ENCODE measurements at places on chromosomes 11 and 22.
A peak's percentile ranks its signal among the peaks of the same experiment; 100 is the strongest.

DNA sequence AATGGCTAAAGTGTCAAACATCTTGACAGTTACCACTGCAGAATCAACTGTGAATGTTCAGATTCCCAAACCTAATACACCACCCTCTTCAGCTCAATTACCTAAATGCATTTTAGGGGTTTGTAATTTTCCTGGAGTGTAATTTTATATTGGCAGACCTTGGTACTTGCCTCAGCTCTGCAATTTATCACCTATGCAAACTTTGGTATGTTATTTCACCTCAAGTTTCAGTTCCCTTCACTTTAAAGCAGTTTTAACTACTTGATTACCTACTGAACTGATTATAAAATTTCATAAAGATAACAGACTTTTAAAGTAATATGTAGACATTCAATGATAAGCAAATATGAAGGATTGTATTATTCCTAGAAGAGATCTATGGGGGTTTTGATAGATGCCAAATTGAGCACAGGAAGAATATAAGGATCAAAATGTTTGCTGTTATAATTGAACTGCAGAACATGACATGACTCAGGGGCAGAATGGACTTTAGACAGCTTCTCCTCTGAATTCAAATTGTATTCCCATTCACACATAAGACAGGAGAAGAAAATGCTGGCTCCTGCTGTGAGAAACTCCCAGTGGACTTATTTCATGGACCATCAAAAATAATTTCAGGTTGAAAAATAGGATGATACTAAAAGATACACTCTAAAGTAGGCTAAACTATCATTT, 491.5 kb upstream of the LUZP2 start:
- no peak for DNase-seq

DNA sequence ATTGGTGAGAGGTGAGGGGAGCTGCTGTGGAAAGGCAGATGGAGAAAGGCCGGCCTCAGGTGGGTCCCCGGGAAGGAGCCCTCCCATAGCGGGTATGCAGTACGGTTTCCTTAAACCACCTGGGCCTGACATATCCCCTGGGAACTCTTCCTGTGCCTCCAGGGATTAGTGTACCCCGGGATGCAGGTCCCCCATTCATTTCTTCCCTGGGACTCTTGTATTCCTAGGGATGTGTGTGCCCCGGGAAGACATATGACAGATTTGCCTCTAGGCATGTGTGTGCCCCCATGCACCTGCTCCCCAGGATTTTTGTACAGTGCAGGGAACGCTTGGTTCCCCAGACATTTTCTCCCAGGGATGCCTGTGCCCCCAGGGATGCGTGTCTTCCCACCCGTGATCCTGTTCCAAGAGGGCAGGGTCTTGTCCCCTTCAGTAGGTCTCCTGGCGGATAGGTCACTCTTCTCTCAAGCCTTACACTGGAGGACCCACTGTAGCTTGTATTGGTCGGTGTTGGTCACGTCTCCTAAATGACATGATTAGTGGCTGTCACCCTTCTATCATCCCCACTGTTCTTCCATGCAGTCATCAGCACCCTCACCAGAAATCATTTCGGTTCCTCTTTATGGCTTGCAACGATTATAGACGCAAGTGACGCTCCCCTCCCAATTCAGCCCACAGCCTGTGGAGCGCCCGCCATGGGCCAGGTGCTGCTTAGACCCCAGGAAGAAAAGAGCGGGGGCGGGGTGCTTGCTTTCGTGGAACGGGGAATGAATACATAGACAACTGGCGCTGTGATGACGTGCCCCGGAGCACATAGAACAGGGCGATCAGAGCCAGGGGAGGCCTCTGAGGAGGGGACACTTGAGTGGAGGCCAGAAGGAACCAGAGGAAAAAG, 1.3 kb downstream of the PARVB start:
- DNase-seq = no peak

GRCh38 chr11:35005141-35005780, 88.8 kb downstream of the PDHX start:
- no peak for DNase-seq

GRCh38 chr11:66861038-66861773, 4.3 kb downstream of the LRFN4 start:
- DNase-seq = no peak

GRCh38 chr11:98561877-98562395, 458.8 kb upstream of the CNTN5 start:
- DNase-seq = no peak

DNA sequence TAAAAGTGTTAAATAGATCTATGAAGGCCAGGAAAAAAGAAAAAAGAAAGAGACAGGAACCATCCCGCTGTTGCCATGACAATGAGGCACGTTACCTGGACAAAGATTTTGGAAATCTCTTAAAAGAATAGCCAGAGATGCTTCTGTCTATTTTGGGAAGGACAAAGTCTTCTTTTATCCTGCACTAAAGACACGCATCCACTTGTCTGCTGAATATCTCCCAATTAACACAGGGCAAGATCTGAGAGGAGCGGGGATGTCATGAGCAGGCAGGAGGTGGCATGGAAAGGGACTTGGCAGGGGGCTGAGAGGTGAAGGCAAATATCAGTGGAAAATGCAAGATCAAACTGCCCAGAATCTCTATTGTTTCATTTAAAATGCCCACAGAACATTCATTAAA, 153.8 kb upstream of the BLID start:
- DNase-seq = no peak

GRCh38 chr22:38317122-38317994, at the start of gene CSNK1E:
Gene CSNK1E, minus strand, starts transcription at chr22:38317433. Its CDS starts 3,276 bp downstream, at chr22:38314157.
- peak; percentile 72 for DNase-seq

- no peak for DNase-seq
These were observed 203.7 kb downstream of the ARHGAP42 start for GRCh38 chr11:100890789-100891188.

GRCh38 chr22:50058906-50059880, 1.1 kb upstream of the TTLL8 start:
- DNase-seq = no peak

- peak; percentile 78 for DNase-seq
These were observed at the start of gene CWF19L2 for GRCh38 chr11:107457558-107458271. Gene CWF19L2, minus strand, starts transcription at chr11:107457825. Its CDS starts 9 bp downstream, at chr11:107457816.

- no peak for DNase-seq
These were observed 661 bp upstream of the CDPF1 start for GRCh38 chr22:46250783-46251125.

- peak; percentile 78 for DNase-seq
These were observed 114.1 kb downstream of the MICAL2 start for GRCh38 chr11:12224537-12224893.

GRCh38 chr22:22895776-22896445, 8.3 kb downstream of the IGLL5 start:
- DNase-seq = no peak

GRCh38 chr22:49087198-49087597, 740.5 kb downstream of the BRD1 start:
- DNase-seq = no peak

DNA sequence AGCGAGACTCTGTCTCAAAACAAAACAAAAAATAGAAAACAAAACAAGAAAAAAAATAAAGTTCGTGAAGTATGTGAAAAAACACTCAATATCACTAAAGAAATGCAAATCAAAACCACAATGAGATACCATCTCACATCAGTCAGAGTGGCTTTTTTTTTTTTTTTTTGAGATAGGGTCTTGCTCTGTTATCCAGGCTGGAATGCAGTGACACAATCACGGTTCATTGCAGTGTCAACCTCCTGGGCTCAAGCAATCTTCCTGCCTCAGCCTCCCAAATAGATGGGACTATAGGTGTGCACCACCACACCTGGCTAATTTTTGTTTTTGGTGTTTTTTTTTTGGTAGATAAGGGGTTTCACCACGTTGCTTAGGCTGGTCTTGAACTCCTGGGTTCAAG, 37.5 kb downstream of the ATG16L2 start:
- DNase-seq = no peak

GRCh38 chr22:35663371-35663770, 15.1 kb downstream of the APOL6 start:
- no peak for DNase-seq

DNA sequence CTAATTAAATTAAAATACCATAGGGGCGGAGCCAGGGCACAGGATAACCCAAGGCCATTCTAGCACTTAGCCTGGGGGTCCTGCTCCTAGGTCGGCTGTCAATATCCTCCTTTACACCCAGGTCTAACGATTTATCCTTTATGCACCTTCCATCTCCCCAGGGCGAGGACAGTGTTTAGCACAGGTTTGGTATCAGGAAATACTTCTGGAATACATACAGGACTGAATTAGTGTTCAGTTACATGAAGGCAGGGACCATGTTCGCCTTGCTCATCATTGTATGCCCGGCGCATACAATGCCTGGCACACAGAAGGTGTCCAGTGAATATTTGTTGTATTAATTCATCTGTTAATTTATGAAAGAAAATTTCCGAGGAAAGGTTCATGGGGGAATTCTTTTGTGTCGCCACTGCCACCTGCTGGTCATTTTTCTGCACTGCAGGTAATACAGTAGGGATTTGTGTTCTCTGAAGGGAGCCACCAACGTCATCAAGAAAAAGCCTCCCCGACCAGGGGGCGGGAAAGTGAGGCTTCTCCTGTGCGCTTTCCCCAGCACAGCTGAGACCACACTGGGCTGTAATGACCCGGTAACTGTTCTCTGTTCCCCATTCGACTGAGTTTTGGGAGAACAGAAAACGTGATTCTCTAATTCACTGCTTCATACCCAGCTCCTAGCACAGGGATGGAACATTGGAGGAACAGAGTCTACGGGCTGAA, 68.7 kb upstream of the ASPHD2 start:
- peak; percentile 54 for DNase-seq

GRCh38 chr11:91755951-91756707, 468.5 kb upstream of the FAT3 start:
- no peak for DNase-seq

DNA sequence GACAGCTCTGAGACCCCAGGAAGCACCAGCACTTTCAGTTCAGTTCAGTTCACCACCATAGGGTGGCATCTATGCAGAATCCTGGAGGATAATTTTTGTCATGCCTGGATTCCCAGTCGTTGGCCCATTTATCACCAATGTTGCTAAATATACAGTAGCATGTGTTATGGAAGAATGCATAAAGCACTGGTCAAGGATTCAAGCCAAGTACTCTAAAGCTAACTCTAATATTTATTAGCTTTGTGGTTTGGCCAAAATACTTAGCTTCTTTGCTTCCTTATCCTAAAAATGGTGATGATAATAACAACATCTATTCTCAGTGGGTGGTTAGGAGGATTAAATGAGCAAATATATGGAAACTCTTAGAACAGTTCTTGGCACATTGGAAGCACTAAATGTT, 294.7 kb upstream of the ZC3H12C start:
- no peak for DNase-seq

GRCh38 chr22:42847110-42847509, 10.0 kb downstream of the ARFGAP3 start:
- DNase-seq = no peak

DNA sequence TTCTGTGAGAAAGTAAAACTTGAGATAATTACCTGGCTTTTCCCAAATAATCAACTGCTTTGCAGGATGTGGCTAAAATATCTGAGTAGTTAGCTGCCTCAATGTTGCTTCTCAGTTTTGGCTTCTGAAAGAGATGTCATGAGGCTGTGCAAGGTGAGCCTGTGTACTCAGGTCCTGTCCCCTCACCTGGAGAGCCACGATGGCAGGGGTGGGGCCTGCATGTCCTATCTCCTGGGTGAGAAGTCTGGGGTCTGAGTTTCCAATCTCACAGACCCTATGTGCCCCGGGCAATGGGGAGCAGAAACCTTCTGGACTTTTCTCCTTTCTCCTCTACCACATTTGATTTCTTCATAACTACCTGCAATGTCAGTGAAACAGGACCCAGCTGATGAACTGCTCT, 338.6 kb upstream of the B3GAT1 start:
- no peak for DNase-seq

DNA sequence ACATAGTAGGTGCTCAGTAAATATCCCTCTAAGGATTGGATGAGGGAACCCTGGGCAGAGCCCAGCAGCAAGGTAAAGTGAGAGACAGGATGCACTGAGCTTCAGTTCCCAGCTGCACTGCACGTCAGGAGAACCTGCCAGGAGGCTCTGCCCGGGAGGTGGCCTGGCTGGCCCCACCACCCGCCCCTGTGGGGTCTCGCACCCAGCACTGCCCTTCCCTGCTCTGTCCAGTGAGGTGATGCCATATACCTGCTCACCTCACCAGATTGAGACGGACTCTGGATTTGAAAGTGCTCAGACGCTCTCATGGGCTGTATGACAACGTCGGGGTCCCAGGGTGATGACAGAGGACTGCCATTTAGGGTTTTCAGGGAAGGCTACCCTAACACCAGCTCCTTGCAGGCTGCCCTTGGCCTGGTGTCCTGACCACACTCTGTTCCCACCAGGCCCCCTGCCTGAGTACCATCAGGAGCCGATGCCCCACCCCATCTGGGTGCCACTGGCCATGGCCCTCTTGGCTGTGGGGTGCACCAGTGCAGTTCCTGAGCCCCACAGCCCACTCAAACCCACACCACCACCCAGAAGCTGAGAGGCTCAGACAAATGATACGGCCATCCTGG, 61.7 kb upstream of the FGF3 start:
- no peak for DNase-seq
